ENCODE measurements at places on chromosomes 2 and 18.

DNA sequence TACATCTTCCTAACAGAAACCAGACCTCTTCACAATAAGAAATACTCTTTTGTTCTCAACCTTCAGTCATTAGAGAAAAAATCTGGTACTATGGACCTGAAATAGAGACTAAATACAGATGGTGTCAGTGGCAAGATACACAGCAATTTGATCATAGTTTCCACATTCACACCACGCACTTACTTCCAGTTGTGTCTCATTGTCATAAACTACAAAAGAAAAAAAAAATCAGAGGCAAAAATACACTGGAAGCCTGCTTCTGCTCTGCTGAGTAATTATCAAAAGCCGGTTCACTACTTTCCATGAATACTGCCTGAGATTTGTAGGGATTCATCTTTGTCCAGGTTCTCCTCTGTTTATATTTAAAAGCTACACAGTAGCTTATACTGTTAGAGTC is 182.6 kb downstream of the PID1 start:
- DNase-seq, result no peak

- DNase-seq, result no peak
Observed at GRCh38 chr2:127634066-127634617, 11.8 kb upstream of the GPR17 start.

DNA sequence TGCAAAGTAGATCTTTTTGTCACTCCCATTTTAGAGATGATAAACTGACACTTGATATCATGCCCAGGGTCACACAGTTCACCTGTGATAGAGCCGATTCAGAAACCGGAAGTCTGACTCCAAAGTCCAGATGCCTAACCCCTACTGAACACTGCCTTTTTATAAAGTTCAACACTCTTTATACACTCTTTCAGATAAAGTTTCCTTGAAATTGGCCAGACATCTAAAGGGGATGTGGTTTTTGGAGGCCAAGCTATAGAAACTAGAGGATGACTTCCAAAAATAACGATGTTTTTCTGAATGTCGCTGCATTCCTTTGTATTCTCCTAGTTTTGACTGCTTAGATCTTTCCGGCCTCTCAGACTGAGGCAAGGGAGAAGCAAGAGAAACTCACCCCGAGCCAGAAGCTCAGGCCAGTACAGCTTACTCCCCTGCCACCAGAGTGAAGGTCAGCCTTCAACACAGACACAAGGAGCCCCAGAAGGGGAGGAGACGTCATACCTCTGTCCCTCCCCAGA is 61.8 kb downstream of the NRP2 start:
- no peak for DNase-seq

GRCh38 chr18:13703899-13704298 is 22.5 kb downstream of the FAM210A start:
- peak; percentile 16 for DNase-seq

GRCh38 chr2:16240402-16240801 is 300.1 kb downstream of the MYCN start:
- no peak for DNase-seq

GRCh38 chr18:56167366-56167765 is 471.0 kb downstream of the TXNL1 start:
- DNase-seq, result no peak

- DNase-seq, result no peak
Observed at GRCh38 chr18:48033790-48034650, 103.6 kb upstream of the SMAD2 start.

GRCh38 chr2:3563521-3563976 is 5.4 kb upstream of the RNASEH1 start:
- DNase-seq, result no peak

GRCh38 chr2:126935774-126936173 is 37.1 kb downstream of the TEX51 start:
- DNase-seq, result no peak

GRCh38 chr18:23247896-23248295 is 112.6 kb downstream of the CABLES1 start:
- DNase-seq, result no peak

DNA sequence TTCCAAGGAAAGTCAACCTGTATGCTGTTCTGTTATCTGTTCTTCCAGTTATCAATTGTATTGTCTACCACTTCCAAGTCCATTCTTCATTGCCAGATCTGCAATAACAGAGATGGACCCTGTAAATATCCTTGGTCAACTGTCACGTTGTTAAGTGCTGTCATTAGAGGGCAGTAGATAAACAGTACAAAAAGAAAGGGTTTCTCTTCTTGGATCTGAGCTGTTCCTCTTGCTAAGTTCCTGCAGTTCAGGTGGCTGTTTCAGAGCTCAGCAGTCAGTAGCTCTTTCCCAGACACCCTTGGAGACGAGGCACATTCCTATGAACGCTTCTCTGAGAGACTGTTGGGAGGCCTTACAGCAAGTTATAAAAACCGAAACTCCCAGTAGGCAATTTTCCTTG is 957.1 kb upstream of the CHAC2 start:
- peak; percentile 69 for DNase-seq

Measured in Kasumi-1 (cell line).